Activated T-helper 1 cell treated with Interleukin-2 at 50 U/mL for 16 hours (primary cell): ENCODE measurements at places on chromosomes 16 and 17.

DNA sequence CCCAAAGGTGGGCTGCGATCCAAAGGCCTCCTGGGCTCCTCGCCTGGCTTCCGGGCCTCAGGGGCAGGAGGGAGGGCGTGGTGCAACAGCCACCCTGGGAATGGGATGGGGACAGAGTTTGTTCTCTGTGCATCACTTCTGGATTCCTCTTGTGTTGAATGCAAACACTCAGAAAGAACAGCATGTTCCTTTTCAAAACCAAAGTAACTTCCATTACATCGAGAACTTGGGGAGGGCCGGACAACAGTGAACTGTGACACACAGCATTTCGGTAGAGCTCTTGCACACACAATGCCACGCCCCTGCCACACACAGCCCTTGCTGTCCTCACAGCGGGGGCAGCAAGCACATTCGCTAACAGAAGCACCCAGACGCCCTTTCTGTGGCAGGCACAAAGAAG is 36.1 kb upstream of the FASN start:
- DNase-seq, result no peak

GRCh38 chr16:57834936-57835335 is 32.6 kb upstream of the KIFC3 start:
- DNase-seq, result no peak

DNA sequence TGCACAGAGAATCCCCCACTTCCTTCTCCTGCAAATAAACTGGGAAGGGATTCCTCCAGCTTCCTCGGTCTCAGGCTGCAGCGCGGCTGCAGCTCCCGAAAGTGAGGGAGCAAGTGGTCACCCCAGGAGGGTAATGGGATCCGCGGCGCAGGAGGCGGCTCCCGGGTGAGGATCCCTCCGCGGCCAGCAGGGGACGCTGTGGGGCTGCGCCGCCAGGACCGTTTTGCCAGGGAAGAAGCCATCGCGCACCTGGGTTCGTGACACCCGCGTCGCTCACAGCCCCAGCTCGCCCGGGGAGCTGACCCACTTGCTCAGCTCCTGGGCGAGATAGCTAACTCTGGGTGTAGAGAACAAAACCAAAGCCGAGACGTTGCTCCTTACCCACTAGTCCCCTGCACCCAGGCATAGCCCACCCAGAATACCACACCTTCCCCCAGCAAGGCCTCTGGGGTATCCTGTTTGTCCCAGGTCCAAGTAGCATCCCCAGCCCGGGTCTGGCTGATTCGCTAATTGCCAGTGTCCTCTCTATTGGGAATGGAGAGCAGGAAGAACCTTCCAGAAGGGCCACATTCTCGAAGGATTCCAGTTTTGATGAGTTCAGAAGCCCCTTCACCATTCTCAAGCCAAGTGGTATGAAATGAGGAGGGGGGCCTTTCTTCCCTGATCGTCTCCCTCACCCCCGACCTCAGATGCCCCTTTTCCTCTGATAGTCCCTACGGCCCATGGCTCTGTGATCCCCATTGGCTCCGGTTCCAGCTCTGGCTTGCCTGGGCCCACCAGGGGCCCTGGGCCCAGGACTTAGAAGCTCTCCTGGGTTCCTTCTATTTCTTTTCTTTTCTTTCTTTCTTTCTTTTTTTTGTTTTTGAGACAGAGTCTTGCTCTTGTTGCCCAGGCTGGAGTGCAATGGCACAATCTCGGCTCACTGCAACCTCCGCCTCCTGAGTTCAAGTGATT is 14.1 kb downstream of the CYGB start:
- DNase-seq, result peak; percentile 71

- no peak for DNase-seq
Measured at GRCh38 chr17:40103071-40103661, 2.8 kb upstream of the NR1D1 start.

GRCh38 chr17:41772218-41772585 is 14.3 kb downstream of the JUP start:
- no peak for DNase-seq

GRCh38 chr17:44759086-44759915 is 513 bp downstream of the ADAM11 start:
- no peak for DNase-seq

DNA sequence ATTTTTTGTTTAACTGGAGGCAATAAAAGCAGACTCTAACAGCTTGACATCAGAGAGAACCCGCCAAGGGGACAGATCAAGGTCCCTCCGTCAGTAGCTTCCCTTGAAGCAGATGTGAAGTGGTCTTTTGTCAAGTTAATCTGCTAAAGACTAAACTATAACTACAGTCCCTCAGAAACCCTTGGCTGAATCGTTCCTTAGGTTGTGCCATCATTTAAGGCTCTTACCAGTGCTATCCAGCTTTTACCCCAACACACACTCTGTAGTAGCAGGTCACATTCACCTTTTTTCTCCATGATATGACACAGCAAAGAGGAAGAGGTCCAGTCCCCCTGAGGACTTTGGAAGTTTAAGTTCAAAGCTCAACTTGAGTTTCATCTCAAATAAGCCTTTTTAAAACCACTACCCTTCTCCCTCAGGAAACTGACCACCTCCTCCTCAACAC is 49.7 kb downstream of the ERN1 start:
- DNase-seq, result no peak

DNA sequence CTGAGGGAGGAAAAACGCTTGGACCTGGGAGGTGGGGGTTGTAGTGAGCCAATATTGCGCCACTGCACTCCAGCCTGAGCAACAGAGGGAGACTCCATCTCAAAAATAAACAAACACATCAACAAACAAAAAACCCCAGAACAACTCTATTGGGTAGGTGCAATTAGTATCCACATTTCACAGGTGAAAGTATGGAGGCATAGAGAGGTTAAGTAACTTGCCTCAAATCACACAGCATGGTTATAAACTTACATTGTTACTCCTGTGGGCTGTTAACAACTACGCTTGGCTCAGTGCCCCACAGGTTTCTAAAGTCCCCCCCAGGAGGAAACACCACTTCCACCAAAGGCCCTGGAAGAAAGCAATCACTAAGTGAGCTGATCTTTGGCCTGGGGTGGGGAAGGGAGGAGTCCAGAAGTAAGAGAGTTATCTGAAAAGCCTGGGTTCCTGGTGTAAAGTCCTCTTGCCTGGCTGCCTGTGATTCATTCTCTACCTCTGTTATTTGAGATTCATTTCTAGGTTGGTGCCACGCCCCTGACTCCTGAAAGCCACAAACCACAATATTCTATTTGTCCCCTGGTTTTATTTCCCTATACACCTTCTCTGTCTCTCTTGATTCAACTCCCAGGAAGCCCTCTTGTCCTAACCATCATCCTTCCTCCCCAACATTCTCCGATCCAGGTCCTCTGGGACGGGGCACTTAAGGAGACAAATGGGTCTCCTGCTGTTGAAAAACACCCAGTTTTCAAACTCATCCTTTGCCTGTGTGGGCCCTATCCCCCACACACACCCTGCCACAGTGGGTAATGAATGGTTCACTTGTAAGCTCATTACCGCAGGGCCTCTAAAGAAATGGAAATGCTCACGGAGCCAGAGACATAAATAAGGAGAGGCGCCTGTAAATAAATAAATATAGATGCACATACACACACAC is 195.4 kb downstream of the XYLT1 start:
- no peak for DNase-seq

DNA sequence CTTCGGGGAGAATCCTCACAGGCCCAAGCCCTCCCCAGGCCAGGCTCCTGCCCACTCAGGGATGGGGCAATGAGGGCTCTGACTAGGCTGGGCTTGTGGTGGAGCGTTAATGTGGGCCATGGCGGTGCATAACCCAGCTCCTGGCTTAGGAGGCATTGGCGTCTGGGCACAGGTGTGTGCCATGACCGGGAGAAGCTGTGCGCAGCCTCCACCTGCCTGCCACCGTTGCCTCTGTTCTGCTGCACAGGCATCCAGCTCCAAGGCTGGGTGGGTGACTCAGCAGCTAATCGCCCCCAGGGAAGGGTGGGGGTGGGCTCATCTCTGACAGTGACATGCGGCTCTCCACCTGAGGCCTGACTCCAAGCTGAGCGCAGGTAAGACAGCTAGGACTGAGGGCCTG is 3.5 kb upstream of the ARHGAP27 start:
- DNase-seq, result no peak

- no peak for DNase-seq
Measured at GRCh38 chr16:76194616-76195015, 82.6 kb upstream of the CNTNAP4 start.

- DNase-seq, result no peak
Measured at GRCh38 chr17:36525888-36526287, 8.8 kb downstream of the MYO19 start.

GRCh38 chr16:66740010-66740409 is 11.4 kb downstream of the DYNC1LI2 start:
- no peak for DNase-seq

DNA sequence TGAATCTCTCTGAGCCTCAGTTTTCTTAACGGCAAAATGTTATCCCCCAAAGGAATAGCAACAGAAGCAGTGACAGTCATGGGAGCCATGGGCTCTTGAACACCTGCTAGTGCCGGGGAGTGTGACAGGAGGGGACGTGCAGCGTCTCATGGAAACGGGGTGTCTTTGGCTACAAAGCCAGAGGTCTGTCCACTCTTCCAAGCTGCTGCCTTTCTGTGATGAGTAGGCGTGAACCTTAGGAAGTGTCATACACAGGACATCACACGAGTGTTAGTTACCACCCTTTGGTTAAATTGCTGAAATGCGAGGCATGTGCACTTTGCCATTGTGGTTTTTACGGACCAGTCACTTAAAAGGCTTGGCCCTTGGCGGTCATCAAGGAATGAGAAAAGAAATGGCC is 93.4 kb downstream of the IRF8 start:
- DNase-seq, result no peak

- DNase-seq, result no peak
Measured at GRCh38 chr16:88676502-88677242, 9.6 kb downstream of the SNAI3 start.

DNA sequence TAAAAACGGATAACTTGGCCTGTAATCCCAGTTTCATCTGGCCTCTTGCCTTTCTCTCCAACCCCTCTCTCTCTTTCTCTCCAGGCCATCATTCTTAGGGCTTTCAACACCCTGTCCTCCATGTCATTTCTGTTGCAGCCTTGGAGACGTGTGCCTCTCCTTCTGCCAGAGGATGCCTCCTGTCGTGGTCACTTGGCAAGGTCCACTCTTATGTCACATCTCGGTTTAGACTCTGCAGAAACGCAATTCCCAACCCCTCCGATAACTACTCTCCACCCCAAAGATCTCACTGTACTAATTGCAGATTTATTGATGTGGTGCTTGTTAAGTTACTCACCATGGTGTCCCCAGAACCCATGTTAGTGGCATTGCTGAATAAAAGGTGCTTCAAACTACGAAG is 787.3 kb upstream of the RBFOX1 start:
- no peak for DNase-seq

GRCh38 chr17:32525122-32525521 is 38.3 kb downstream of the CDK5R1 start:
- no peak for DNase-seq
